ENCODE measurements at places on chromosomes 5 and 9. TPM values are rescaled to one million over a fixed set of nuclear protein-coding genes. Genes with fewer than 3 reads are reported as not detected.

DNA sequence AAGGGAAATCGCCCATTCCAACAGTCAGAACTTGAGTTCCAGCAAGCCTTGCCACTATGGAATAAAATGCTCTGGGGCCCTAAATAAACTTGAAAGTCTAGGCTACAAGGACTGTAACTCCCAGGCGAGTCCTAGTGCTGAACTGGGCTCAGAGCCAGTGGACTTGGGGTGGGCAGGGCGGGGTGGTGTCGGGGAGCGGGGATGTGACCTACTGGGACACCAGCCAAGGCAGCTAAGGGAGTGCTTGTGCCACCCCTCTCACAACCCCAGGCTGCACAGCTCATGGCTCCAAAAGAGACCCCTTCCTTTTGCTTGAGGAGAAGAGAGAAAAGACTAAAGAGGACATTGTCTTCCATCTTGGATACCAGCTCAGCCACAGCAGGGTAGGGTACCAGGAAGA is 61.5 kb downstream of the MEIKIN start:
- H3K4me3 ChIP-seq: no peak overlapping the region
- H3K27me3 ChIP-seq: no peaks in the 10 kb centered on the region
- no peaks in the 10 kb centered on the region for H3K4me1 ChIP-seq
- no peak overlapping the region for H3K27ac ChIP-seq
- no peaks in the 10 kb centered on the region for H3K36me3 ChIP-seq

GRCh38 chr9:15086156-15086763 is 176.0 kb upstream of the FREM1 start:
- DNase-seq: peak; percentile 36
- H3K4me3 ChIP-seq: no peak overlapping the region
- H3K4me1 ChIP-seq: no peaks in the 10 kb centered on the region

ESM1 gene
- total RNA-seq: 1.8 TPM

DNA sequence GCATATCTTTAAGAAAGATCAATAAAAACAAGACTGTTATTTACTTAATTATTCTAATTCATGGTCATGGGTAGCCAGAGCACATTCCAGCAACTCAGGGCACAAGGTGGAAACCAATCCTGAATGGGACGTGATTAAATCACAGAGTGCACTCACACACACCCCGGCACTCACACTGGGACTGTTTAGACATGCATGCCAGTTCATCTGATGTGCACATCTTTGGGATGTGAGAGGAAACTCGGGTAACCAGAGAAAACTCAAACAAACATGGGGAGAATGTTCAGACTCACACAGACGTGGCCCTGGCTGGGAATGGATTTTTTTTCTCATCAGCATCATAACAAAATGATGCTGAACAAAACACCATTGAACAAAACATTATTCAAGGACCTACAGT is 29.4 kb downstream of the SMAD5 start:
- no peak for DNase-seq
- H3K27me3 ChIP-seq: no peaks in the 10 kb centered on the region
- H3K36me3 ChIP-seq: peaks cover 2% of the 10 kb centered on the region
- H3K4me3 ChIP-seq: no peak overlapping the region

- H3K4me1 ChIP-seq: no peaks in the 10 kb centered on the region
- H3K4me3 ChIP-seq: no peak overlapping the region
- no peak for DNase-seq
- no peak overlapping the region for H3K27ac ChIP-seq
- no peaks in the 10 kb centered on the region for H3K27me3 ChIP-seq
Observed at GRCh38 chr9:106218854-106219253, 524.5 kb downstream of the TMEM38B start.

- DNase-seq: no peak
- no peak overlapping the region for H3K27ac ChIP-seq
- H3K36me3 ChIP-seq: no peaks in the 10 kb centered on the region
- peaks cover 9% of the 10 kb centered on the region for H3K27me3 ChIP-seq
- H3K4me1 ChIP-seq: no peaks in the 10 kb centered on the region
Observed at GRCh38 chr5:135158982-135159381, 125.0 kb upstream of the PITX1 start.

DNA sequence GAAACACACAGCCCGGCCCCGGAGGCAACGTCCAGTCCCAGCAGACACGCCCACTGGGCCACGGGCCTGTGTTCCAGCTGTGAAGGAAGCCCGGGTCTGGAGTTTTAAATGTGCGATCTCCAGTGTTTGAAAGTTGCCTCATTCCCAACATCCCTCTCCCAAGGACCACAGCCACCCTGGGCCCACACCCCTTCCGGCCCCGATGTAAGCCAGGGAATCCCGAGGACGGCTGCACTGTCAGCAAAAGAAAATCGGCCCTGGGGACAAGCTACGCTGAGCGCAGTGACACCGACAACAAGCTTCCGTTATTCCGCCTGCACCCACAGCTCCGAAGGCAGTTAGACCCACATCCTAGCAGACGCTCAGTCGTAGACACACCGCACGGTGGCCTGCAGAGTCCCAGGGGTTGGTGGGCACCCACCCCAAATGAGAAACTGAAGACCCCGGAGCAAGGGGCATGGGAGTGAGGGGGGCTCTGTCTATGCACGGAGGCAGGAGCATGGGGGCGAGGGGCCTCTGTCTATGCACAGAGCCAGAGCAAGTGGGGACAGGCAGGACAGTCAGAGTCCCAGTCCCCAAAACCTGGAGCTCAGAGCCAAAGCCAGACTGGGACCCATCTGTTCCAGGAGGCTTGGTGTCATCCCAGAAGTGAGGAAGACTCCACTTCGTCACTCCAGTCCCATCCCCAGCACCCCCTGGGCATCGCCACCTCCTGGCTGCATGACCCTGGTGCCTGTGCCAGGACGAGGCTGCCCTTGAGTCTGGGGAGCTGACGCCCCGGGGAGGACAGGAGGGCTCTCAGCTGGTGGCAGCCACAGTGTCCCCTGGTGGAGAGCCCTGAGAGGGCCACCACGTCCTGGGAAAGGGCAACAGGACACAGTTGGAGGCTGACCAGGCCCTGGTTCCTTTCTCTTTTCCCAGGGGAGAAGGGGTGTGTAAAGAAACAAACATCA is 23.4 kb downstream of the GLT6D1 start:
- no peaks in the 10 kb centered on the region for H3K36me3 ChIP-seq
- H3K4me1 ChIP-seq: no peaks in the 10 kb centered on the region
- H3K4me3 ChIP-seq: no peak overlapping the region
- H3K27ac ChIP-seq: no peak overlapping the region

FOXD4L5 gene
- total RNA-seq: under 0.01 TPM

DNA sequence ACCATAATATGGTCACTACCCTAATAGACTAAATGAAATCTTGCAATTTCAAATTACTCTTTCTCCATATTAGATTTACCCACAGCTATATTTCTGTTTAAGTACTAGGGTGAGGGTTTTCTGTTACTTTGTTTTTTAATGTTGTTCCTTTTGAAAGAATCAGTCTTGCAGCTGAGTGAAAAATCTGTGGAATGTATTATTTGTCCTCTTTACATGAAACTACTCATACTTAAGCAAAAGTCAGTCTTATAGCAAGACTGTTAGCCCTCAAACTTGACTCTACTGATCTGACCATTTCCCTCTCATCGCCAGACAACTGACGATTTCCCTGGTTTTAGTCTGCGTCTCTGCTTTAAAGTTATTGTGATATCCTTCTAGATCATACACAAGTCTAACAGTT is 84.0 kb downstream of the PIK3R1 start:
- H3K27ac ChIP-seq: no peak overlapping the region
- DNase-seq: no peak
- peaks cover 3% of the 10 kb centered on the region for H3K4me1 ChIP-seq
- H3K36me3 ChIP-seq: peaks cover 13% of the 10 kb centered on the region
- no peaks in the 10 kb centered on the region for H3K27me3 ChIP-seq

DNA sequence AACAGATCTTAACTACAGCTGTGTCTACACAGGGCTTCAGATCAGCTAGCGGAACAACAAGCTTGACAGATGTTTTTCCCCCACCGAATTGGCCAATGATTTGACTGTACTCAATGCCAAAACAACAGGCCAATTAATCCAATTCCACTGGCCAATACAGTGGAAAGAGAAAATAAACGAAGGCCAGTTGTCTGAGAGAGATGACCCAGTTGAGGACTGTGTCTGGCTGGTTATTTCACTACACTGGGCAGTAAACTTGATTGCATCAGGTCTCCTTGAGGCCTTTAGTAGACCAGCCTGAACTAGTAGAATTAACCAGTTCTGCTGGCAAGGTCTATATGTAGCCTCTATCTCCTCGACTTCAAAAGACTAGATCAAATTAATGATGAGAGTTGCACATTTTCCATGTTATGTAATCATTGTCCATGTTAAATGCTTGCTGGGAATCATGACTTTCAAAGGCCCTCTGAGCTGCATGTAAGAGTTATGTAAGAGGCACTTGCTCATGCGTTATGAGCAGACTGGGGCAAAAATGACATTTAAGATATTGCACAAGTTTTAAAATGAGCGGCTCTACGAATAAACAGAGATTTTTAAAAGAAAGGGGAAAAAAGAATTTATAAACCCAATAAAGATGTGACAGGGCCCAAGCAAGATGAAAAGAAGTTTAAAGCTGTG is 28.3 kb downstream of the SMIM23 start:
- H3K4me1 ChIP-seq: no peaks in the 10 kb centered on the region
- no peaks in the 10 kb centered on the region for H3K36me3 ChIP-seq
- H3K27me3 ChIP-seq: peaks cover 13% of the 10 kb centered on the region
- H3K4me3 ChIP-seq: no peak overlapping the region

MPDZ gene
- 59.1 TPM for total RNA-seq

GRCh38 chr5:155254399-155254798 is 240.8 kb downstream of the KIF4B start:
- no peaks in the 10 kb centered on the region for H3K36me3 ChIP-seq
- H3K4me1 ChIP-seq: no peaks in the 10 kb centered on the region
- DNase-seq: no peak
- no peak overlapping the region for H3K27ac ChIP-seq
- no peaks in the 10 kb centered on the region for H3K27me3 ChIP-seq

DNA sequence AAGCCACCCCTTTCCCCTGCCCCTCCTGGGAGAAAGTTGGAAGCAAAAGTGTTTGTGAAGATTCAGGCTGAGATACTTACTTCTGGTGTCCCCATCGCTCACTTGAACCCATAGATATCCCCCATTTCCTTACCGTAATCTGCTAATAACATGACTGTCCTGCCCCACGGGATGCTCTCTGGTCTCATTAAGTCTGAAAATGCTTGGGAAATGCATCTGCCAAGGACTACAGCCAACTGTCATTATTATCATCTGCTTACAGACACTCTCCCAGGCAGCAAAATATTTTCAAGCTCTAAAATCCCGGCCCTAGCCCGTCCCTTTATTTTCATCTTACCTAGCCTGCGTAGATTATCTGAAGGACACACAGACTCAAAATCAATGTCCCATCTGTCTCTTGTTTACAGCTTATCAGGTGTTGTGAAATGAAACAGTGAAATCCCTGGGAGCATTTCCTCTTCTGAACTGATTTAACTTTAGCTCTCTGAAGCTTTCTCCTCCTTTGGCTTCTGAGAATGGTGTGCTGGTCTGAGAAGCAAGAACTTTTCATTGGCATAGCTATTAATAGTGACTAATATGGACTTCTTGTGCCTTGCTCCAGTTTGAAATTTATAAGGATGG is 126.9 kb upstream of the OSMR start:
- H3K4me1 ChIP-seq: peaks cover 6% of the 10 kb centered on the region
- H3K27me3 ChIP-seq: no peaks in the 10 kb centered on the region
- DNase-seq: no peak
- no peak overlapping the region for H3K4me3 ChIP-seq
- H3K27ac ChIP-seq: peak overlapping the region; percentile 57
- no peaks in the 10 kb centered on the region for H3K36me3 ChIP-seq

TRIM52 gene
- 7.9 TPM for total RNA-seq

MYORG gene
- total RNA-seq: 0.83 TPM

DNA sequence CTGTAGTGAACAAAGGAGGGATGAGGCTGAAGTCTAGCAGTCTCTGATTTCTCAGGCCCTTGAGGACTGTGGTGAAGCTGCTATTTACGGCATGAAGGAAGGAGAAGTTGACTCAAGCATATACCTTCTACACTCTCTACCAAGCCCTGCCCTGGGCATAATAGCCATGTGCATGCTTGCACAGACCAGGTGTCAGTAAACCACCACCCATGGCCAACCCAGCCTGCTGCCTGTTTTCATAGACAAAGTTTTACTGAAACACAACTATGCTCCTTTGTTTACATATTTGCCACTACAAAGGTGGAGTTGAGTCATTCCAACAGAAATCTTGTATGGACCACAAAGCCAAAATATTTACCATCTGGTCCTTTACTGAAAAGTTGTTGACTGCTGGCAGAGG is 126.9 kb downstream of the PAPPA start:
- no peaks in the 10 kb centered on the region for H3K4me1 ChIP-seq
- DNase-seq: no peak
- H3K4me3 ChIP-seq: no peak overlapping the region
- no peak overlapping the region for H3K27ac ChIP-seq

CTSV gene
- total RNA-seq: under 0.01 TPM

ZDHHC21 gene
- 6.4 TPM for total RNA-seq

DNA sequence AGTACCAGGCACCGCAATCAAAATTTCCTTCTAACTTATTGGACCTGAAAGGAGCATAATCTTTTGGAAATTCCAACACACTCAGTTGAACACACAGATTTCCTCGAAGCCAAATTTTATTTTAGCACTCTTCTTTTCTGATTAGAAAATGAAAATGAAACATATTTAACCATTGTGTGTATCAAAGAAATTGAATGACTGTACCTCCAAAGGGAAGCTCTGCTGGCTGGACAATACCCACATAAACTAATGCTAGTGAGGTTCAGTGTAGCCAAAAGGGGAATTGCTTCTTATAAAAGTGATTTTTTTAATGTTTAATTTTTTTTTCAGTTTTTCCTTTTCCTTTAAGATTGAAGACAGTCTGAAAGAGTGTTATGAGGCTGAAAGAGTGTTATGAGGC is 239.6 kb upstream of the NREP start:
- no peak for DNase-seq
- no peak overlapping the region for H3K4me3 ChIP-seq
- no peaks in the 10 kb centered on the region for H3K27me3 ChIP-seq
- peaks cover 10% of the 10 kb centered on the region for H3K4me1 ChIP-seq
- H3K27ac ChIP-seq: no peak overlapping the region

DNA sequence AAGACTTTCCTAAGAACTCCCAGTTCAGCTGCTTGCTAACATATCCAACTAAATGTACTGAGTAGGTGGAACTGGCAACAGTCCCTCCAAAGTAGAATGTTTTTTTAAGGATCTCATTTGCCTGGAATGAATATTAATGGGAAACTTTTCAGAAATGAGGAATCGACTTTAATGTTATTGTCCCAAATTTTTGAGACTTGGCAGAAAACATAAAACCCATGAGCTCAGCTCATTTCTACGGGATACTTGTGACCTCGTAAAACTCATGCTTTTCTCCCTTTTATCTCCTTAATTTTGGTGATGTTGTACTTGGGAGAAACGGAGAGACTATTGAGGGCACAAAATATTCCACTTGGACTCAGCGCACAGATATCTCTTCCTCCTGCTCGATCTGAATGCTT is 296.8 kb downstream of the EBF1 start:
- no peaks in the 10 kb centered on the region for H3K27me3 ChIP-seq
- no peak overlapping the region for H3K4me3 ChIP-seq
- H3K36me3 ChIP-seq: no peaks in the 10 kb centered on the region
- no peaks in the 10 kb centered on the region for H3K4me1 ChIP-seq

TEK gene
- total RNA-seq: 0.51 TPM

DNA sequence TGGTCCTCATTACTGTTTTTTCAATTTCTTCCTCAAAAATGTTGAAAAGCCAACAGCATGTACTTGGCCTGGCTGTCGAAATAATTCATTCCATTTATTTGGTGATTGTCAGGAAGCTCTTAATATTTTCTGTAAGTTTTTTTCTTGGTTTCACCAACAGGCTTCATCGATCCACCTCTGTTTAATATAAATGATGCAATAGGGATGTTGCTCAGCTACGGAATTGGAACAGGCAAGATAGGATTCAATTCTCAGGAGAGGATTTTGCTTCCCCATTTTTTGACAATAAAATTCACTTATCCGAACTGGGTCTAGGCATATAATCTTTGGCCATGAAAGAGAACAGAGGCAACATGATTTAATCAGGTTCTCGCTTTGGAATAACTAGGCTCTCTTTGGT is 30.8 kb downstream of the C5 start:
- no peak overlapping the region for H3K27ac ChIP-seq
- no peaks in the 10 kb centered on the region for H3K36me3 ChIP-seq
- DNase-seq: no peak

CXCL14 gene
- 0.26 TPM for total RNA-seq
